ENCODE measurements at places on chromosomes 2 and 18. TPM values are rescaled to one million over a fixed set of nuclear protein-coding genes. Genes with fewer than 3 reads are reported as not detected.

GRCh38 chr2:191927991-191928390 lies 81.1 kb upstream of the CAVIN2 start:
- no peak for DNase-seq

GRCh38 chr2:104872866-104873688 lies 19.2 kb downstream of the POU3F3 start:
- peak; percentile 64 for DNase-seq

DNA sequence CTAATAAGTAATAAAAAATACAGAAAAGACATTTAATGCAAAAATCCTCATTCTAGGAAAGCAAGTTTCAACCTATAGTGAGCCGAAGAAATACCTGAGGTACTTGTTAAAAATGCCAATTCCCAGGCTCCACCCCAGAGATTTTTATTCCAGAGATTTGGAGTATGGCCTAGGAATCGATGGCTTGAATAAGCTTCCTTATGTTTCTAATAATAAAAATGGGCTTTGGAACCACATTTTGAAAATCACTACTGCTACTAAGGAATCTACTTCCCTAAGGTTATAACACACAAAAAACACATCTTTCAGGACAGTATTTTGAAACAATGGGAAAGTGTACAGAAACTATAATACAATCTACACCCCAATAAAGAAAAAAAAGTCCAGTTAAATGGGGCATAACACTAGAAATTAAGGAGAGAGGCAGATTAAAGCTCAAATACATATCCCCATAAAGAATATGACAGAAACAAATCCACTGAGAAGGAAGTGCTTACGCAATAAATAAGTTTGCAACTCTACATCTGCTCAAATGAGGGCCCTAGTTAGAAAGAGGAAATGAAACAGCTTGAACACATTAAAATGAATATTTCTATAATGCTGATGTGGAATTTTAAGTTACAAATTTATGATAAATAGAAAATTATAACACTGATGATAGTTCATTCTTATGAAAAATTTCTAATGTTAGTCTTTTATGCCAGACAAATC lies 103.7 kb downstream of the EPB41L3 start:
- DNase-seq: no peak

DNA sequence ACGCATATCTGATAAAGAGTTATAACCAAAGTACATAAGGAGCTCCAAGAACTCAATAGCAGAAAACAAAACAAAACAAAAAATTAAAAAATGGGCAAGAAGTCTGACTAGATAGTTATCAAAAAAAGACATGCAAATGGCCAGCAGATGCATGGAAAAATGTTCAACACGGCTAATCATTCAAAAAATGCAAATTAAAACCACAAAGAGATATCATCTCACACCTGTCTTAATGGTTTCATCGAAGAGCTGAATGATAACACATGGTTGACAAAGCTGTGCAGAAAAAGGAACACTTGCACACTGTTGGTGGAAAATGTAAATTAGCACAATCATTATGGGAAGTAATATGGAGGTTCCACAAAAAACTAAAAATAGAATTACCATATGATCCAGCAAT lies 751.3 kb upstream of the POU3F3 start:
- no peak for DNase-seq

DNA sequence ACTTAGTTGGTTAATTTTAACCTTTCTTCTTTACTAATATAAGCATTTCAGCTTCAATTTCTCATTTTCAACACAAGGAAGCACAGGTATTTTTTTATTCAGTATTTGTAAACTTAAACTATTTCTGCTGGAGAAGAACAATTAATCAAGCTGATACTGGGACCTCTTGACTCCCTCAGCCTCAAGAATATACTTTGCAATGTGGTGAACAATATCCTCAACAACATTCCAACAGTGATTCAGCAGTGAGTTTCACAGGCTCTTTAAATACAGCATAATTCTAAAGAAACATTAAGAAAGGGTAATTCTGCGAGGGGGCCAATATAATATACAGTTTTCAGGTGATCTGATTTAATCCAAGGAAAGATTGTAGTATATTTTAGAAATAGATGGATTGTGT lies 10.0 kb downstream of the RAPGEF4 start:
- no peak for DNase-seq

The ZFAND2B gene
- total RNA-seq: 52.6 TPM

The SFT2D3 gene
- total RNA-seq: 7.2 TPM

The PLB1 gene
- 7.2 TPM for total RNA-seq

The UNC50 gene
- total RNA-seq: 44.8 TPM
